ENCODE measurements at places on chromosomes 6 and 20.

DNA sequence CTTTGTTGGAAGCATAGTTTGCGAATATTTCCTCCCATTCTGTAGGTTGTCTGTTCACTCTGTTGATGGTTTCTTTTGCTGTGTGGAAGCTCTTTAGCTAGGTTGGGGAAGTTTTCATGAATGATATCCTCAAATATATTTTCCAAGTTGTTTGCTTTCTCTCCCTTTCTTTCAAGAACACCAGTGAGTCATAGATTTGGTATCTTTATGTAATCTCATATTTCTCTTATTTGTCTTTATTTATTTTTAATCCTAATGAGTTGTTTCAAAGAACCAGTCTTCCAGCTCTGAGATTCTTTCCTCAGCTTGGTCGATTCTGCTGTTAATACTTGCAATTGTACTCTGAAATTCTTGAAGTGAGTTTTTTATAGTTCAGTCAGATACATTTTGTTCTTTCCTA is 628.0 kb upstream of the ID4 start:
- no peak for DNase-seq

GRCh38 chr6:74073999-74074398 is 378.0 kb downstream of the CD109 start:
- no peak for DNase-seq

DNA sequence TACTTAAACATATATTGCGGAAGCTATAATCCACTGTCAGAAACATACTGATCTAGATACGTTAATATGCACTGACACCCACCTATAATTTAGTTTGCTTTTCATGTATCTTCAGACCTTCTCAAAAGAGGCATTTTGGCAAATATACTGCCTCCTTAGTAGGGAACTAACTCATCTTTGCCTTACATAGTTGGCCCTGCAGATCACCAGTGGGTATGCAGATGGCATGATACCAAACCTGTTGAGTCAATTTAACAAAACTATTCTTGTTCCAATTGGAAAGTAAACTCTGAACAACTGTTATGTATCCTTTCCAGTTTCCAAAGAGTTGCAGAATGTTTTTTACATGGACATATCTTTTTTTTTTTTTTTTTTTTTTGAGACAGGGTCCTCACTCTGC is 35.6 kb upstream of the TBC1D20 start:
- DNase-seq = no peak

DNA sequence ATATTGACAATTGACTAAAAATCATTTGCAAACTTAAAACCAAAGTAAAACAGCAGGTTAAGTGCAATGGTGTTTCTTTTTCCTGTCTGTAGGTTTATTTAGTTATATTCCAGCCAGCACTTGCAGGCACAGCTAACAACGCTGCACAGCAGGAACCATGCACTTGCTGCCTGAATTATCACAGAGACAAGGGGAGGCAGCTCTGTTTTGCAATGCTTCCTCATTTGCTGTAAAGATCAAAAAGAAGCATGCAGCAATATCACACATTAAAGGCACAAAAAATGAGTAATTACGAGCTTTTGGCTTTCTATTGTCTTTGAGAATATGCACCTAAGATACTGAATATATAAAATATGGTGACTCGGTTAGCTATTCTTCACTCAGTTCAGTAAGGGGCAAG is 241.9 kb downstream of the EPHA7 start:
- DNase-seq = no peak

DNA sequence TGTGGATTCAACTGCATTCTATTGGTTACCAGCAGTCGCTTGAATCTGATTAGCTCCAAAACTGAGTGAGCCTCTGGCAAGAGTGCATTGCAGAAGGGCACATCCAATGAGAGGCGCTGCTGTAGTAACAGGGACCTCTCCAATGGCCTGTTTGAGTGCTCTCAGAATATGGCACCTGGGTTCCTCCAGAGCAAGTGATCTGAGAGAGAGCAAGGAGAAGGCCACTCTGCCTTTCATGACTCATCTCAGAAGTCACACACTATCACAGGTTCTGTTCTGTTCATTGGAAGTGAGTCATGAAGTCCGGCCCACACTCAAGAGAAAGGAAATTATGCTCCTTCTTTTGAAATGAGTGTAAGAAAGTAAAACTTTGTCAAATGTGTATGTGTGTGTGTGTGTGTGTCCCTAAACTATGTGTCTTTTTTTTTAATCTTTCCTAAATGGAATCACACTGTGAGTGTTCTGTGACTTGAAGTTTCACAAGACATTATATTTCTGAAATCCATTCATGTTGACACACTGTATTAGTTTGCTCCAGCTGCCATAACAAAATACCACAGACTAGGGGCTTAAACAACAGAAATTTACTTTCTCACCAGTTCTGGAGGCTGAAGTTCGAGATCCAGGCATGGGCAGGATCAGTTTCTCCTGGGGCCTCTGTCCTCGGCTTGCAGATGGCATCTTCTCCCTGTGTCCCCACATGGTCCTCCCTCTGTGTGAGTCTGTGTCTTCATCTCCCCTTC is 138.3 kb upstream of the CDYL start:
- no peak for DNase-seq

DNA sequence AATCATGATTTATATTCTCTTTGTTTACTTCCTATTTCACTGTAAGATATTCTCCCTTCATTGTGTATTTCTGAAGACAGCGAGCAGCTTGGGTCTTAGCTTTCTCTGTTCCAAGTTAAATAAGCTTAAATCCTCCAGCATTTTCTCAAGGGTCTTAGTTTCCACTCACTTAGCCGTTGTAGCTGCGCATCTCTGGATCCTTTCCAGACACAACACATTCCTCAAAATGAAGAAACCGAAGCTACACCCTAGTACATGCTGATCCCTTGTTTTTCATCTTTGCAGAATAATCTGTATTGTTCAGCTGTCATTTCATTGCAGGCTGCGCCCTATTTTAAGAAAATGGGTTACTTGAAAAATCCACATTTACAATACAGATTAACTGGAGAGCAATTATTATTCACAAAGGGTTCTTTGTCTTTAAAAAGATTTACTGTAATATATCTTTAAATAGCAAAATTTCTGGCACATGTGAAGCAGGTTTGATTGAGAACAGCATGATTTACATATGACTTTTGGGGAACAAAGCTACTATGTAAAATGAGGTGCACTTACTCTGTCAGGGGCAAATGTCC is 375.8 kb downstream of the QKI start:
- no peak for DNase-seq

DNA sequence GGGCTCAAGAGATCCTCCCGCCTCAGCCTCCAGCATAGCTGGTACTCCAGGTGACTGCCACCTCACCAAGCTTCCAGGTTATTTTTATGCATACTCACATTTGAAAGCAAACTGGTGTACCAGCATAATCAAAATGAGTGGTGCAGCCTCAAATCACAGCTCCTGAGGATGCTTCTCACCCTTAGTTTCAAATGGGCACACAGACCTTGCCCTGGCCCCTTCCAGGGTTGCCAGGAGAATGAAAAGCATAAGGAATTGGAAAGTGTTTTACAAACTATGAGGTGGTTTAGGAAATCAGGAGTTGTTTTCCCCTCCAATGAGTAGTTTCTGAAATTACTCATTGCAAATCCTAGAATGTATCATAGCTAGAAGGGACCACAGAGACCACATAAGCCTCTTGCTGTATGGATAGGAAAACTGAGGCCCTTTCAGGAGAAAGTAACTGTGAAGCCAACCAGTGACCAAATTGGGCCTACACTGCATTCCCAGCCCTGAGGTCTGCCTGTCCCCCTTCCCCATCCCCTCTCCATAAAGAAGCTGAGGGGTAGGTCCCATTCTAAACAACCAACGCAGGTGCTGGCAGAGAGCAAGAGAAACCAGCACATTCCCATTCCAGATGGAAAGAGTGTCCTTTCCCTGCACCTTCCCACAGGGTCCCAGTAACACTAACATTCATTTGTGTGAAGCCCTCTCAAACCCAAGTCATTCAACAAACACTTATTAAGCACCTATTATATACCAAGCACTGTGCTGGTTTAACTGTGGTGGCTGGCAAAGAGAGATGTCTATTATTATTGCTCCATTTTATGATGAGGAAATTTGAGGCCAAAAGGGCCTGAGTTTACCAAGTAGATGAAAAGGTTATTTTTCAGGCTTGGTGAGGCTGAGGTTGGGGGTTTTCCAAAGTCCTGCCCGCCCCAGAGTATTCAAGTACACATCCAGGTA is 2.1 kb upstream of the E2F1 start:
- no peak for DNase-seq

DNA sequence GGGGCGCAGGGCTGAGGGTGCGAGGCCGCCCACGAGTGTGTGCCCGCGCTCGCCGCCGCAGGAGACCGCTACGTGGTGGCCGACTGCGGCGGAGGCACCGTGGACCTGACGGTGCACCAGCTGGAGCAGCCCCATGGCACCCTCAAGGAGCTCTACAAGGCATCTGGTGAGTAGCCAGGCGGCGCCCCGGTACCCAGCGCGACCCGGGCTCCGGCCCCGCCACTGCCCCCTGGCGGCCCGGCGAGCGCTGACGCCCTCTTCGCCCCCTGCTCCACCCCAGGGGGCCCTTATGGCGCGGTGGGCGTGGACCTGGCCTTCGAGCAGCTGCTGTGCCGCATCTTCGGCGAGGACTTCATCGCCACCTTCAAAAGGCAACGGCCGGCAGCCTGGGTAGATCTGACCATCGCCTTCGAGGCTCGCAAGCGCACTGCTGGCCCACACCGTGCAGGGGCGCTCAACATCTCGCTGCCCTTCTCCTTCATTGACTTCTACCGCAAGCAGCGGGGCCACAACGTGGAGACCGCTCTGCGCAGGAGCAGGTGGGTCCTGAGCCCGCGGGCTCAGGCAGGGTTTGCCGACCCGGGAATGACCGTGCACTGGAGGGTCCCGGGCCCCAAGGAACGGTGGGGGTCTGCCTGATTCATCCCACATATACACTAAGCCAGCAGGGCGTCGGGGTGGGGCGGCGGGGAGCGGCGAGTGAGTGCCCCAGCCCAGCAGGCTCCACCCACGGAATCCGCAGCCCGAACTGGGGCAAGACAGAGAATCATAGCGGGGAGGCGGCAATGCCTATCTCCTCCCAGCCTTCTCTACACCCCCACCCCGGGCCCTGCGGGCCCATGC is 17.4 kb downstream of the HSPA12B start:
- DNase-seq = peak; percentile 19

- no peak for DNase-seq
Measured at GRCh38 chr6:18187701-18188100, 32.5 kb downstream of the KDM1B start.

Data from CD4-positive, alpha-beta T cell treated with Interleukin-17A for 1 hour (primary cell).